ENCODE measurements at places on chromosomes 11 and 22.
A peak's percentile ranks its signal among the peaks of the same experiment; 100 is the strongest.

- no peak for DNase-seq
Observed at GRCh38 chr22:24440718-24441405, 13.5 kb downstream of the ADORA2A start.

DNA sequence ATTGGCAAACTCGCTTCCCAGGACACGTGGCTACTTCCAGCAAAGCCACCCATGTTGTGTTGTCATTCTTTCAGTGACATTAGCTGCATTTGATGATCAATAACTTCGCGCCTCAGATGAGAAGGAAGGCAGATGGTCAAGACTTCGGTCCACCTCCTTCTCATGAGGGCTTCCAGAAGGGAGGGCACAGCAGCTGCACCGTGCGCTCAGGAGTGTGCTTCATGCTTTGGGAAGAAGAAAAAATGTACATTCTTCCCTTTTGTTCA, 25.3 kb downstream of the IGLL5 start:
- no peak for DNase-seq

GRCh38 chr11:2525941-2526807, 81.4 kb downstream of the KCNQ1 start:
- no peak for DNase-seq

DNA sequence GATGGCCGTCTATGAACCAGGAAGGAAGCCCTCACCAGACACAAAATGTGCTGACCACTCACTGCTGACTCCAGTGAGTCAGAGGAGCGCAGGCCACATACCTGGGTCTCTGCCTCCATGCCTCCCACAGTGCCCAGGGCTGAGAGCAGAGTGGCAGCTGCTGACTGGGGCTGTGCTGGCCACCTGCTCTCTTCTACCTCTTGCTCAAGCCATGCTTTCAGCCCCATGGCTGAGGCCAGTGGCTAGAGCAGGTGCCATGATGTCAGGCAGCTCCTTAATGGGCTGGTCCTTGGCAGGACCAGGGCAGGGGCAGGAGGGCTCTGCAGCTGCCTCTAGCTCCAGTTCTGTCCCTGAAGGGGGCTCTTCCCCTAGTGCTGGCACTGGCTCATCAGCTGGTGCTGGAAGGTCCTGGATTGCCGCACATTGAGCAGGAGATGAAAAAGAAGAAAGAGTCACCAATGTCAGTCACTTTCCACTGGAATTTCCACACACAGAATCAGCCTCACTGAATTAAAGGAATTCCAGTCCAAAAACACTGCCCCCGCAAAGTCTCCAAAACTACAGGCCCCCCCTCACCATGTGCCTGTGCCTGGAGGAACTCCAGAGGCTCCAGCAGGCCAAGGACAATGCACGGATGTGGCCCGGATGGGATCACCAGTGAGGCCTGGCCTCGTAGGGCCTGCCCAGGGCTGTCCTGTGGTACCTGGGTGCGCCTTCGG, 86.4 kb downstream of the GGTLC2 start:
- no peak for DNase-seq

DNA sequence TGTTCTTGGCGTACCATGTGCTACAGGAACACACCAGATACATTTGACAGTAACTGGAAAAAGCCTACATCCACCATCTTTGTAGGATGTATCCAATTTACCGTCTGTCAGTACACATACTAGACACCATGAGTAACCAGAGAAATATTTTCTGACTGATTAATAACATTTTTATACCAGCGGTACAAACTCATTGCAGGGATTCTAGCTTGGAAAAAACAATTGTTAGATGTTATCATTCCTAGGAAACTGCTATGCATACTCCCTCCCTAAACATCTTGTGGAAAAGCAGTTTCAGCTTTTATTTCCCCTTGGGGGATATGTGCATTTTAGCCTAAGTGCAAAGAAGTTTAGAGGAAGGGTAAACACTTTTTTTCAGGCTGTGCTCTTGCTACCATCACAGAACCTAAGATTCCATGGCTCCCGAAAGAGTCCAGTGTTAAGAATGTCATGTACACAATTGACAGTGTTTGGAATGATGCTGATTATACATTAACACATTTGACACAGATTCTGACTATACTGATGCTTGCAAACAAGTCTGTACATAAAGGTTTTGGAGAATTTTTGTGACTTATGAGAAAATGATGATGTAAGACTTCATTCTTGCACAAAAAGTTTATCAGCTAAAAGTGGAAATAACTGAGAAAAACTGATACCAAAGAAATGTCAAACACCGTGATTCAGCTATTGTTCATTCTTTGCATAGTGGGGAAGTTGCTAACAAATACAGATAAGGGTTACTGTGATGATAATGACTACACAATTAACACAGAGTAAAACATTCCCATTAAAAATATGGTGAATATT, 23.7 kb downstream of the NCF4 start:
- no peak for DNase-seq

- peak; percentile 23 for DNase-seq
Observed at GRCh38 chr11:17013548-17014320, 480 bp downstream of the PLEKHA7 start.

DNA sequence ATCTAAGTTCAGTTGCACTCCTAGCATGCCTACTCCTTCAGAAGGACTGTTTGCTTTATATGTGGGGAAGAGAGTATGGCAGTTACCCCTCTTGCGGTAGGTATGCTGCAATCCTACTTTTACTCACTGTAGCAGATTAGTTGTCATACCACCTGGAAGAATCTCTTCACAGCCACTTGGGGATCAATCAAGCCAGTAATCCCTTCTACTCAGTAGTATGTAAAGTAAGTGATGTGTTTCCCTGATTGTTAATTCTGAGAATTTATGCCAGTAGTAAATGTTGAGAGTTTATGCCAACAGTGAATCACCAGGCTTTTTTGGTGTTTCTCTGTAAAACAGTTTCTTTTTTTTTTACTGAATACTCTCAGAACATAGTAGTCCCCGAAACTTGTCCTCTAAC, 34.4 kb downstream of the PRMT3 start:
- no peak for DNase-seq

DNA sequence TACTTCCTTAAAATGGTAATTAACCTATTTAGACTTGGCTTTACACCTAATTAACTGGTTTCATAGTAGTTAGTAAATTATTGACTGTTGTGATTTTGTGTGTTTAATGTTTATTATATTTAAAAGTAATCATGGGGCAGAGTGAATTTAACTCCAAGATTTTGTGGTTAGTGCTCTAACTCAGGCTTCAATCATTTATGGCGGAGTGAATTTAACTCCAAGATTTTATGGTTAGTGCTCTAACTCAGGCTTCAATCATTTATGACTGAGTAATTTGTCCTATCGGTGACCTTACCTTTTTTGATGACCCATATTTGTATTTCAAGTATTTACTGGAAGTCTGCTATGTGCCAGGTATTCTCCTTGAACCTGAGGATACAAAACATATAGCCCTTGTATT, 7.2 kb downstream of the PRRG4 start:
- DNase-seq: no peak

DNA sequence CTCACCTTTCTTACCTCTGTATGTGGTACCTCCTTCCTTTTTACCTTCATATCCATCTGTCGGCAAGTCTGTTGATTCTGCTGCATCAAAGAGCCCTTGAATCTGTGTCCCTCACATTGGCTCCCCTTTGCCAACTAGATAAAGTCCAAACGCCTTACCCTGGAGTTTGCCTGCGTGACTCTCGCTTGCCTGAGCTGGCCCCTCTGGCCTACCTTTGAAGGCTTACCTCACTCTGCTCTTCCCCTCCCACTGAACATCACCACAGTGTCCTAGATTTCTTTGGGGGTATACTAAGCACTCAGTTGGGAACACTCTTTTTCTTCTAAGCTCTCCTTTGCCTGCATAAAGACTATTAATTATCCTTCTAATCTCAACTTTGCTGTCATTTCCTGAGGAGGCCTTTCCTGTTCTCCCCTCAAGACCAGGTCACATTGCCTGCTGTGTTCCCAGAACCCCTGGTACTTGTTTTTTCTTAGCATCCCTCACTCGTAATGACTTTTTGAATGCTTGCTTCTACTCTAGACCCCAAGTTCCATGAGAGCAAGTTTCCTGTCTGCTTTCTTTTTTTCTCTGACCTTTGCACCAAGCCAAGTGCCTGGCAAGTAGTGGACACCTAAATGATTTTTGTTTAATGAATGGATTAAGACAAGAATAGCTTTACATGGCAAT, 67.8 kb upstream of the ADORA2A start:
- no peak for DNase-seq

DNA sequence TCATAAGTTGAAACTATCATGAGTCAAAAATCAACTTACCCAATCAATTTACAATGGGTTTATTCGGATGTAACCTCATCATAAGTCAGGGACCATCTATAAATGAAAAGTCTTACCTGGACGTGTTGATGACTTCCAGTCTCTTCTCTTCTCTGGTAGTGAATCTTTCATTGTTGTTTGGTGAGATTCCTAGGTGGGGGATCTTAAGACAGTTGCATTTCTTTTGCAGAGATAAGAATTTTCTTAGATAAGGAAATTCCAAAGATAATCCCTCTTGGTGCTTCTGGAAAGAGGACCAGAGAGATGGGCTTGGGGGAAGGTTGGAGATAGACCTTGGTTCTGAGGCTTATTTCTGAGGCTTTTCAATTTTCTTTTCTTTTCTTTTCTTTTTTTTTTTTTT, 21.3 kb upstream of the BACE1-AS start:
- DNase-seq: no peak

GRCh38 chr22:38735465-38736256, 20.1 kb downstream of the SUN2 start:
- no peak for DNase-seq

All from CD4-positive, alpha-beta memory T cell (primary cell).